ENCODE measurements at places on chromosomes 6 and 20.
A peak's percentile ranks its signal among the peaks of the same experiment; 100 is the strongest.

DNA sequence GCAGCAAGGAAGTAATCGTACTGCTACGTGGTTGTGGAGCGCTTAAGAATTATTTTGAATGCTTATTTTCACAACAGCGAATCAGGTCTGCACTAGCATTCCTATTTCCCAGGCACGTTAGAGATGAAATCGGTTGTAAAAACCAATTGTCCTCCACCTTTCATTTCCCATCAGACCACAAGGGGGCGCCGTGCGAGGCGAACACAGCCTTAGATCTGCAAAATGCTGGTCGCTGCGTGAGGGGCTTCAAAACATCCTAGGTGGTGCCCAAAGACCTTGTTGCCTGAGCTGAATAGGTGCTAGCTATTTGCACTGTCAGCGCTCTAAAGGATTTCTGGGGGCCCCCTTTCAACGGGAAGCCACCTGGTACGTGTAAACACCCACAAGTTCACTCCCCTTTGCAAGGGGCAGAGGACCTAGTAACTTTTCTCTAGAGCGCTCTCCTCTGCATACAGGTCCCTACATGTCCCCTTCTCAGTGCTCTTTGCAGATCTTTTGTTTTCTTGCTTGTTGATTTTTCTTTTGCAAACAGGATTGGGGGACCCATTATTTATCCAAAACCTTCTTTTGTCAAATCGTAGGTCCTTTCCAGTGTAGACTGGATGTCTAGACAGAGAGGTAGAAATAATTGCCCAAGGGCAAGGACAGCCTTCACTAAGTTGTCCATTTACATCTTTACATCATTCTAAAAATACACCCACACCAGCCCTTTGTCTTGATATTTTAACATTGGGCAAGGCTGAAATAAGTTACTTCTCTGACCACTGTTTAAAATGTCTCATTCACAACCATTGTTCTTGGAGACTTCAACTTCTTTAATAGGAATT is 59.8 kb downstream of the NEDD9 start:
- DNase-seq: peak; percentile 80

DNA sequence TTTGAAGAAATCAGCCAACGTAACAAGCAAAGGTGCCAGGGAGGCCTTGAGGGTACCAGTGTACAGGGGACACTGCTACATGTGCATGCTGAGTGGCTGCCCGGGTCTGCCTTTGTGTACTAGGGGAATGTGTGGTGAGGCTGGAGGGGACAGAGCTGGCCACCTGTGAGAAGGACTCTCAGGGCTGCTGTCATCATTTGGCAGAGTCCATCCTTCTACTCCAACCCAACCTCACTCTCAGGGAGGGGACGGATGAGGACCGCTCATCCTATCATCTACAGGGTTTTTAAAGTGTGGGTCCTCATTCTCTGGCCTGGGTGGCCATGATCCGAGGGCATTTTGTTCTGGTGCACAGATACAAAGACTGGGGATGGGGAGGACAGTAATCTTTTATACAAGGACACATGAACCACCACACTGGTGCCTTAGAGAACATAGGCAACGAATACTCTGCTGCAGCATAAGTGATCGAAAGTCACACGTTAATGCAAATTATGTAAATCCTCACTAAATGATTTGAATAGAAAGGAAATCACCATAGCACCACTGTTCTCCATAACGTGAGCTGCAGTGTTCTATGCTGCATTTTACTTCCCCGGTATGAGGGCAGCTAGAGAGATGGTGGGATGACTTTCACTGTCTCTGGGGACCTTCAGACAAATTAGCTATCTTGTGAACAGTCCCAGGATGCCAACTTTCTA is 181.4 kb downstream of the GMPR start:
- no peak for DNase-seq

DNA sequence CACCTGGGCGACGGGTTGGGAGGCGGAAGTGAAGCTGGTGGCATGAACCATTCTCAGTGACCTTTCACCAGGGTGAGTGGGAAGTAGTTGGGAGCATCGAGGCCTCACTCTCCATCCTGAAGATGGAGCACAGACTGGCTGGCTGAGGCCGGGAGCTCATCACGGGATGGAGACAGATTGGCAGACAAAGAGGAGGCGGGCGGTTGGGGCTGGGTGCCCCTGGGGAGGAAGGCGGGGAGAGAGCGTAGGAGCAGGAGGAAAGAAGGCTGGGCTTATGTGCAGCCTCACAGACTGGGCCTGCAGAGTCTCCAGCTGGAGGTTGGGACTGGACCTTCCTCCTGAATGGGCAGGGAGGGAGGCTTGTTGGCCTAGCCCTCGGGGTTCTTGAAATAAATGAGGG is 44.2 kb upstream of the SCRT2 start:
- no peak for DNase-seq

DNA sequence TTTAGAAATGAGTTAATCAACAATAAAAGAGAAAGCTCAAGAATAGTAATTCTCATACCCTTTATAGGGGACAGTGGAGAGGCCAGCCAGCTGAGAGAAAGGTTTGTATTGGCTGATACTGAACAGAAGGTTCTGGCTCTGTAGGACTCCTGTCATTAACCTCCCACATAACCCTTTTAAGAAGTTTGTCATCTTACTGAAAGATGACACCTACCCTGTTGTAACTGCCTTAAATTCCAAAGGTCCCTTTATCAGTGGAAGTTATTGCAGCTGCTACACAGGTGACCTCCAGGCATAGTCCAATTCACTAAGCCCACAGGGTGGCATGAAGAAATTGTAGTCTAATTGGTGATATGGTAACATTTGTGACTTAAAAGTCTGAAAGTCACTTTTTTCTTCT is 790.1 kb downstream of the TENT5A start:
- no peak for DNase-seq

DNA sequence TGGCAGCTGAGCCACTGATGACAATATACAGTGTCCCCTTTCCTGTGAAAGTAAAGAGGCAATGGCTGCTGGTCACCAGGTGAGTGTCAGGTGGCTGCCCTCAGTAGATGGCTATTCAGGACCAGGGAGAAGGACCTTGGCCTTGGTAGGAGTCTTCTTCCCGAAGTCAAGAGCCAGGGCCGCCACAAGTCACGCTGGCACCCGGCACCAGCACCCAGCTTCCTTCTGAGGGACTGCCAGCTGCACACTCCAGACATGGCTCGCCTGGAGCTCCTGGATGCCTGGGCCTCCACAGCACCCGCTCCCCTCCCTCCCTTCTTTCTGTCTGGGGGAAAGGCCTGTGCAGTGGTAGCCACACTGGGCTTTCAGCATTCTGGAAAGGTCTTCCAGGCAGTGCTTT is 126.9 kb downstream of the TMEM242 start:
- no peak for DNase-seq

DNA sequence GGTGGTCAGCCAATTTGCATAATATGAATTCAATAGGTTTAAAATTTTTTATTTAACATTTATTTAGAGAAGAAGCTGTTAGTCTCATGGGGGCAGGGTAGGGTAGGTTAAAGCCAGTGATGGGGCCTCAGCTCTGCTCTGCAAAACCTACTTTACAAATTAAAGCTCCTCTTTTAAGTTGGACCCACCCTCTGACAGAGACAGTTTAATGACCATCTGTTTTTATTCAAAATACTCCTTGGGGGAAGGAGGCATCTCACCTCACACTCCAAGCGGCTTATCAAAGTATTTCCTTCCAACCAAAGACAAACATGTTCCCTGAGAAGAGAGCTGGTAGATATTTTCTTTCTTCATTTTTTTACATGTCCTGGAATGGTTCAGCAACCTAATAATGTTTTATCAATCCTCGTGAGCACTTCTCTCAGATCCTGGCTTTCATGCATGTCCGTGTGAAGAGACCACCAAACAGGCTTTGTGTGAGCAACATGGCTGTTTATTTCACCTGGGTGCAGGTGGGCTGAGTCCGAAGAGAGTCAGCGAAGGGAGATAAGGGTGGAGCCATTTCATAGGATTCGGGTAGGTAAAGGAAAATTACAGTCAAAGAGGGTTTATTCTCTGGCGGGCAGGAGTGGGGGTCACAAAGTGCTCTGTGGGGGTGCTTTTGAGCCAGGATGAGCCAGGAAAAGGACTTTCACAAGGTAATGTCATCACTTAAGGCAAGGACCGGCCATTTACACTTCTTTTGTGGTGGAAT is 184.7 kb downstream of the GJA1 start:
- no peak for DNase-seq

DNA sequence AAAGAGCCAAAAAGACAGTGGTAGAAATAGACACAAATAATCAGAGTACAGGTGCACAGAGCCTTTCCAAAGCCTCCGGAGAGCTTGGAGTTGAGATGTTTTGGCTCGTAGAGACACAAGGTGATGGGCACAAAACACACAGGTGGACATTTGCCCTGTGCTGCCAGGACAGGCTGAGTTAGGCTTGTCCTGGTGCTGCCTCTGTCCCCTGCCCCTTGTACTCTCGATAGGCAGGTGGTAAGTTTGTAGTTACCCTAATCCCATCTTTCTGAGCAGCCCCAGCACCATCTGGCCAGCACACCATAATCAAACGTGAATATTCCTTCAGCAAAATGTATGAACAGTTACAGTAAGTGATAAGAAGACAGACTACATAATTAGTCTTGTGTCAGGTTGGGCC is 95.5 kb downstream of the FOXC1 start:
- no peak for DNase-seq

Measured in stimulated activated CD4-positive, alpha-beta T cell treated with anti-CD3 and anti-CD28 coated beads, Interleukin-4, amount 100 ng/mL, for 1 hour (primary cell).